ENCODE measurements at places on chromosomes 7 and 10. TPM values are rescaled to one million over a fixed set of nuclear protein-coding genes. Genes with fewer than 3 reads are reported as not detected.

- DNase-seq = no peak
These were observed 102.4 kb downstream of the EXOC4 start for GRCh38 chr7:133355325-133355708.

DNA sequence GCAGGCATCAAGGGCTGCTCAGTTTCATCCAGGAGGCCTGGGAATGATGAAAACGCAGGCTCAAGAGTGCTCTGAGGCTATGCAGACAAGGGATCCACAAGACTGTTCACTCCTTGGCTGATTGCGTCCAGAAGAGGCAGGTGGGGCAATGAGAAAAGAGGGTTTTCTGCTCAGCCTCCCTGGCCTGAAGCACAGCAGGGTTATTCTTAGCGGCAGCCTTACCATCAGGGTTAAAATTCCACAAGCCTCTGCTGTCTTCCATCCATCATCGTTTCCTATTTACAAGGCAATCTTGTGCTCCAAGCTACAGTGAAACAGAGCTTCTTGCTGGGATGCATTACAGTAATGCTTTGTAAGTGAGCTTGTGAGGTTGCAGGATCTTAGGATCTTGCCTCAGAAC, 129.4 kb upstream of the SHH start:
- DNase-seq = no peak

DNA sequence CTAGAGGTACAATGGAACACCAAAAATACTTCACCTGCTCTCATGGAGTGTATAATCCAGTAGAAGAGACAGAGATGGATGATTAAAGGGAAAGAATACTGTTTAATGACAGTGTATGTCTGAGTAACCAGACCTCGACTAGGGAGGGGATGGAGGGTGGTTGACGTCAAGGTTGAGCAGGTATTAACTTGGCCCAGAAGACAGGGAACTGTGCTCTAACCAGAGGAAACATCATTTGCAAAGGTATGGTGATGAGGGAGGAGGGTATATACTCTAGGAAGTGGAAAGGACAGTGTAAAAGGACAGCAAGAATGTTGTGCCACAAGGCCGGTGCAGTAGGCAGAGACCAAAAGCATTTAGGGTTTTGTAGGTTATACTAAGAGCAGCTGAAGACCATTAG, 2.9 kb downstream of the MIOS start:
- no peak for DNase-seq

- peak; percentile 22 for DNase-seq
These were observed 132.1 kb downstream of the EMX2 start for GRCh38 chr10:117674646-117675045.

DNA sequence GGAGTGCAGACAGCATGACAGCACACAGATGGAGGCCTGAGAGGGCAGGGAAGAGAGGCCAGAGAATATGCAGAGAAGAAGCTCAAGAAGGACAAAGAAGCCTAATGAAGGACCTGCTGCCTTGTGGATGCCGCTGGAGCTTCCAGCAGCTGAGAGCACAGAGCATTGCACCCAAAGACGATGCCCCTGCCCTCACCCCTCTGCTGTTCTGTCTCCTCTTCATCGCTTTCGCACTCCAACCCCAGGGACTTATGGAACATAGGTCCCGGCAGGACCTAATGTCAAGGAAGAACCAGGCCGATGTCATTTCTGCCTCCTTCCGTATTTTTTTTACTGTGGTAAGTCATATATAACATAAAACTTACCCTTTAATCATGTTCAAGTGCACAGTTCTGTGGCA, 12.3 kb upstream of the INSIG1 start:
- no peak for DNase-seq

GRCh38 chr7:121447243-121447910, 51.3 kb upstream of the FAM3C start:
- DNase-seq = no peak

Gene RPEL1
- total RNA-seq = not detected

DNA sequence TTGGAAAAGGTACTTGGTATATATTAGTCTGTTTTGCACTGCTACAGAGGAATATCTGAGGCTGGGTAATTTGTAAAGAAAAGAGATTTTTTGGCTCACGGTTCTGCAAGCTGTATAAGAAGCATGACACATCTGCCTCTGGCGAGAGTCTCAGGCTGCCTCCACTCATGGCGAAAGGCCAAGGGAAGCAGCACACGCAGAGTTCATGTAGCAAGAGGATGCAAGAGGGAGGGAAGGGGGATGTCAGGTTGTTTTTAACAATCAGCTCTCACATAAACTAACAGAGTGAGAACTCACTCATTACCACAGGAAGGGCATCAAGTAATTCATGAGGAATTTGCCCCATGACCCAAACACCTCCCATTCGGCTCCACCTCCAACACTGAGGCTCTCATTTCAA, 484.8 kb upstream of the DPP6 start:
- DNase-seq = no peak

GRCh38 chr10:82722273-82722672, 847.3 kb downstream of the NRG3 start:
- no peak for DNase-seq

Gene INMT
- total RNA-seq = 17.3 TPM

Gene PCLO
- 3.2 TPM for total RNA-seq

- no peak for DNase-seq
These were observed 78.3 kb downstream of the SLC25A40 start for GRCh38 chr7:87797798-87798403.

GRCh38 chr10:95651346-95652060, 5.0 kb downstream of the ALDH18A1 start:
- DNase-seq = no peak

Gene GDF2
- total RNA-seq = not detected

Gene CHST3
- total RNA-seq = 24.4 TPM

- no peak for DNase-seq
These were observed 202.6 kb downstream of the C7orf25 start for GRCh38 chr7:42709284-42709683.

GRCh38 chr7:97845622-97846203, 26.5 kb downstream of the ASNS start:
- no peak for DNase-seq

DNA sequence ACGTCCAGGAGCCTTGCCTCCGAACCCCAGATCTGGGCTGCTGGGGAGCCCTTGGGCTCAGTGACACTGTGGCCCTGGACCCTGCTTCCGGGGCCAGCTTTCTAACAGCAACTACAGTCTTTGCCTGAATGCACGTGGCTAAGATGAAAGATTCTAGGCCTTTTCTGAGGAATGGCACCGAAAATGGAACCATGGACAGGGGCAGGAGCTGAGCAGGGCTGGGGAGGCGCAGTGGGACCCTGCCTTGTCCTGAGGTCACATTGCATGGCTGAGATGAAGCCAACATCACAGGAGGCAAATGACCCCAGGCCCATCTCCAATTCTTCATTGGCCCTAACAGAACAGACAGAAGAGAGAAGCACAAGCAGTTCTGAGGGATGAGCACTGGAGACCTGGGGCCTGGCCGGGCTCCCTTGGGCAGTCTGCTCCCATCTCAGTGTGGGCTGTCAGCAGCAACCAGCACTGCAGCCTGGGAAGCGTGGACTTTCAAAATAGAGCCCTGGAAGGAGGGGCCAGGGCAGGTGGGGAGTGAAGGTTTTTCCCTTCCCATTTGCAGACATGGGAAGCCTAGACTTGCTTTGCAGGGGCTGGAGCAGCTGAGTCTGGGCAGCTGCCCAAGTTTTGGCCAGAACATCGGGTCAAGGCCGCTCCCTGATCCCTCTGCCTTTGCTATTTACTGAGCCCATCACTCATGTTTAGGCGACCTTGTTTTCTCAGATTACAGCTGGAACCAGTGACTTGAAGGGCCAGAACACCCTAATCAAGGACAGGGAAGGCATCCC, 114.4 kb upstream of the TCERG1L start:
- peak; percentile 49 for DNase-seq

DNA sequence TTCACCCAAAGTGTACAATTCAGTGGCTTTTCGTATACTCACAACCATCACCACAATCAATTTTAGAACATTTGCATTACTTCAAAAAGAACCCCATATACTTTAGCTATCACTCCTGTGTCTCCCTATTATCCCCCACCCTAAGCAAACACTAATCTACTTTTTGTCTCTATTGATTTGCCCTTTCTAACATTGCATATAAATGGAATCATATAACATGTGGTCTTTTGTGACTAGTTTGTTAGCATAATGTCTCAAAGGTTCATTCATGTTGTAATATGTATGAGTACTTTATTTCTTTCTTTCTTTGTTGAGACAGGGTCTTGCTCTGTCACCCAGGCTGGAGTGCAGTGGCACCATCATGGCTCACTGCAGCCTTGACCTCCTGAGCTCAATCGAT, 21.0 kb upstream of the DNAJC12 start:
- no peak for DNase-seq

- no peak for DNase-seq
These were observed 91.6 kb downstream of the PLCE1 start for GRCh38 chr10:94085288-94085687.

Gene HTR5A
- not detected for total RNA-seq

DNA sequence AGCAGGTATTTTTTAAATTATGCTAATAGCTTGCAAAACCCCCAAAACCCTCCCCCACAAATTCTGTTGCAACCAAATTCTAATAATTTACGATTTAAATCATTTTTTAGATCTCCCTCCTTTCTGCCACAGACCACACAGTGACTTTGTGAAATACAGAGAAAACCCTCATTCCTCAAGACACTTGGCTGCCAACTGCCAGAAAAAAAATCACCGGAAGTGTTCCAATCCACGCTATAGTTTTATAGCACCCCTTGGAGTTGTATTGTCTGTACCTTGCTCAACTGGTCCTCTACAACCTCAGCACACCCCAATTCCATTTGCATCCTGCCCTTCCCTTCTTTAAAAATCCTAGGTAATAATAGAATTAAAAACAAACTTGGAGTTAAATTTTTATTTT, 560.1 kb downstream of the PARD3 start:
- DNase-seq = no peak

- no peak for DNase-seq
These were observed 328.5 kb downstream of the ADARB2 start for GRCh38 chr10:1408651-1409367.

DNA sequence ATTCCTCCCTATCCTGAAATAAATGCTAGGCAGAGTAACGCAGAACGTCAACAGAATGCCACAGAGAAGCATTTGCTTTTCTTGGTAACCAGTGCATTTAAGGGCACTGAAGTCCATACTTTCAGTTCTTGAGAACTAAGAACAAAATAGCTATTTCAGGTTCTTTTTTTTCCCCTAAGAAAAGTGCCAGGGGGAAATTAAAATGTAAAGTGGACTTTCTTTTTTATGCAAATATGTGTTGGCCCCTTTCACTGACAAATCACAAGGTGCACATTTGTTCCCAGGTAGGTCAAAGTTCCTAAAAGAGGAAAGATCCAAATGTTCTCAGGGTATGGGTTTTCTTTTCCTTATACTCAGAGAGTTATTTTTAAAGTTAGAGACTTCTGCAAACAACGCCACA, 151.5 kb downstream of the HPSE2 start:
- no peak for DNase-seq

Gene GPR158
- total RNA-seq = 0.05 TPM

- DNase-seq = no peak
These were observed 175.9 kb downstream of the CCDC71L start for GRCh38 chr7:106485031-106485551.

DNA sequence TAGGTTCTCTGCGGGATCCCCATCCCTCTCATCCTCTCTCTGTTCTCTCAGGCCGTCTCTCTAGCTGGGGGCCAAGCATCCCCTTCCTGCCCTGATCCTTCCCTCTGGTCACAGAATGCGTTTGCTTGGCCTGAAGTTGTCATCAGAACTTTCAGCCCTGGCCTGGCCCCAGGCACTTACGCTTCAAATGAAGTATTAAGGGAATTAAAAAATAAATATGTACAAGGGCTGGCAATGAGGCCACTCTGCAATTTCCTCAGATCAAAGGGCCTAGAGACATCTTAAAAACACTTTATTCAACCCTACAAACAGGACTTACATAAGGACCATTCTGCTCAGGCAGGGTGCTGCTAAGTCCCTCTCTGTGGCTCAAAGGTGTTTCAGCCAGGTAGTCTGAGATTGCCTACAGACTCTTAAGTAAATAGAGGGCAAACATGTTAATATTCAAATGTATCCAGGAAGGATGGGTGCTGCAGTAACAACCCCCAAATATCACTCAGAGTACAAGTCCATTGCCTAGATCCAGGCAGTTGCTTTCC, 16.0 kb downstream of the SFTPD start:
- no peak for DNase-seq

GRCh38 chr10:122460891-122461293, 461 bp upstream of the HTRA1 start:
- DNase-seq = no peak

DNA sequence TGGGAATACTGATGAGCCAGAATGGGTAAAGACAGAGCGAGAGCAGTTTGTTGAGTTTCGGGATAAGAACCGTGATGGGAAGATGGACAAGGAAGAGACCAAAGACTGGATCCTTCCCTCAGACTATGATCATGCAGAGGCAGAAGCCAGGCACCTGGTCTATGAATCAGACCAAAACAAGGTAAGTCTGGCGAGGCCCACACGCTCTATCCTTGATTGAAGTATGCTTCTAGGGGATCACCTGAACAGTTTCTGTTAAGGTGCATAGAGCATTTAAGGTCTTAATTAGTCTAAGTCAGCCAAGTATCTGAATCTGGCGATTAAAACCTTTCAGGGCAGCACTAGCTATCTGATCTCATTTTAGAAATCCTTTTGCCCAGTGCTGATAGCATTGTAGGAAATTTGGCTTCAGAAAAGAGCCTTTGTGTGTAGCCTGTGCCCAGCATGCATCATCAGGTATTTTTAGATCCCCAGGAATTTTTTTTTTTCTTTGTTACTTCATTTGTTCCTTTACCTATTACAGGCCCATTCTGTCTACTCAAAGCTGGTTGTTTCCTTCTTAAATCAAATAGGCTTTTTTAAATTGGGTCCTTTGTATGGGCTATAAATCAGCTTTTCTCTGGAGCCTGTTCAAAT, 8.0 kb downstream of the OPN1SW start:
- no peak for DNase-seq

DNA sequence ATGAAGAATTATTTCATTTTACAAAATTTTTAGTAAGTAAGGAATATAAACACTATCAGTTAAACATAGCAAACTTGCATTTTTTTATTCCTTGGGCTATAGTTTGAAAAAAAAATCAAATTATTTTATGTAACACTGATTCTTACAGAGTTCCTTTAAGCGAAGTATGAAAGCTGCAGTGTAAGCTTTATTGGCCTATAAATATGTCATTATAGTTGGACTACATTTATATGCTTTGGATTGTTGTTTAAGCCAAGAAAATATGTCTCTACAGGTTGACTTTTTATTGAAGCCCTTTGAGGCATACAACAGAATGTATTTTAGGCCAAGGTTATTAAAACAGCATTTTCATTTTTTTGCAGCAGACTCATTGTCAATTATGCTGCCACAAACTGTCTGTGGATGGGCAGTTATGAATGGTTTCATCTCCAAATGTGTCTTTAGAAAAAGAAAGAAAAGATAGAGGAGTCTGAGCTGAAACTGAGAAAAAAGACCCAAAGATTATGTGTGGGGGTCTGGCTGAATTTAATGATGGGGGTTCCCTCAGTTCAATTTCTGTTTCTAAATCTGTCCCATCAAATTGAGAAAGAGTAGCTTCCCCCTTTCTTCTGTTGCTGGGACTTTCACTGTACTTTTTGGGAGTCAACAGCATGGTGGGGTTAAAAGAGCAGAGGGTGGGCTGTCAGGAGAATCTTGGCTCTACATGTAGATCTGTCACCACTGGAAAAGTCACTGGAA, 43.1 kb downstream of the ARID5B start:
- DNase-seq = no peak

Gene EBLN1
- total RNA-seq = not detected
